Fibroblast of the aortic adventitia (primary cell): ENCODE measurements at places on chromosomes 2 and 18. TPM values are rescaled to one million over a fixed set of nuclear protein-coding genes. Genes with fewer than 3 reads are reported as not detected.

GRCh38 chr2:46697830-46698323 is 217.7 kb downstream of the MCFD2 start:
- no peak for DNase-seq

DNA sequence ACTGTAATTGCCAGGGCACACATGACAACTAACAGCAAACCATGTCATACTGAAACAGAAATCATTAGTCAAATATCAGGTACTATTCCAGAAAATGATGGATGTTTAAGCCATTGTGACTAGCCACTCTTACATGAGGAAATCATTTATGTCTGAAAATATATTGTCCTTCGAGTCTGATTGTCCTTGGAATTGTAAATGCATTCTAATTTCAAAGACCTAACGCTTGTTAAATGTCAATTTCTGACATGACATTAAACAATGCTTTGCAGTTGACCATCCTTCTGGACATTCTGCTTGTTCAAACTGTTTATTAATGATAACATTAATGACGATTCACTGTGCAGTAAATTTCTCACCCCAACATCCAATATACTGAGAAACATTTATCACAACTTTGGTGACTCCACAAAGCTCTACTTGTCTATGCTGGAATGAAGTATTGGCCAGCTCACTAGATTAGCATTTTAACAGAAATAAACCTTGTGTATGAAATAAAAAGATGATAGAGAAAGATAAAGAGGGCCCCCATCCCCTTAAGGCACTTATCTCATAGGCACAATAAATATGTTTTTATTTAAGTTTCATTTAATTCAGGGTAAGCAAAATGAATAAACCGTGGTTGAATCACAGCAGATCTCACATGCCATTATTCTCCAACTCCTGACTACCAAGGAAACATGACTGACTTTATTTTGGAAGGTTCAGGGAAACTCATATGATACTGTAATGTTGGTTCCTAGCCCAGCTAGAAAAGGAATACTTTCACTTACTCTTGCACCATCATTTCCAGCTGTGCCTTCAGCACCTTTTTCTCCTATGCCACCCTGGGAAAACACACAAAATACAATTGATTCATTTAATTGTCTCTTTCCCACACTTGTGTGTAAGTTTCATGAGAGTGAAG is 82.3 kb downstream of the COL3A1 start:
- peak; percentile 67 for DNase-seq

Gene CAPN13
- total RNA-seq: not detected in 2 replicates

Gene ERFE
- total RNA-seq: 2.8 and 3.4 TPM in 2 replicates

DNA sequence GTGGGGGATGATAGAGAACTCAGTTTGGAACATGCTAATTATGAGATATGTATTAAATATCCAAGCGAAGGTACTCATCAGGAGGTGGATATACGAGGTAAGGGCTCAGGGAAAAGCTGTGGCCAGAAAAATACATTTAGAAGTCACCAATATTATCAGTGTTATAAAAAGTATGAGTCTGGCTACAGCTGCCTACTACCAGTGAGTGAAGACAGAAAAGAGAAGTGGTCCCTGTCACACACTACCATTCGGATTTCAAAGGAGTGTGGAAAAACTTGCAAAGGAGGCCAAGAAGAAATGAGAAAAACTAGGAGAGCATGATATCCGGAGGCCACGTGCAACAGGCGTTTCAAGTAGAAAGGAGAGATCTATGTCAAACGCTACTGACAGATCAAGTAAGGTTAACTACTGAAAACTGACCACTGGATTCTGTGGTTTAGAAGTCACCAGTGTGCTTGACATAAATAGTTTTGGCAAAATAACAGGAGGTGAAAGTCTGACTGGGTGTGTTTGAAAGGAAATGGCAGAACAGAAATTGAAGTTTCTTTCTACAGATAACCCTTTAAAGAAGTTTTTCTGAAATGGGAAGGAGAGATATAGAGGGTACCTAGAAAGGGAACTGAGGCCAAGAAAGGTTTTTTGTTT is 118.7 kb upstream of the DNMT3A start:
- DNase-seq: no peak

- no peak for DNase-seq
These were observed 170.8 kb downstream of the FSHR start for GRCh38 chr2:48983551-48983950.

GRCh38 chr18:29653671-29654215 is 1388.8 kb downstream of the DSC3 start:
- peak; percentile 11 for DNase-seq

Gene REG1A
- not detected in 2 replicates for total RNA-seq

DNA sequence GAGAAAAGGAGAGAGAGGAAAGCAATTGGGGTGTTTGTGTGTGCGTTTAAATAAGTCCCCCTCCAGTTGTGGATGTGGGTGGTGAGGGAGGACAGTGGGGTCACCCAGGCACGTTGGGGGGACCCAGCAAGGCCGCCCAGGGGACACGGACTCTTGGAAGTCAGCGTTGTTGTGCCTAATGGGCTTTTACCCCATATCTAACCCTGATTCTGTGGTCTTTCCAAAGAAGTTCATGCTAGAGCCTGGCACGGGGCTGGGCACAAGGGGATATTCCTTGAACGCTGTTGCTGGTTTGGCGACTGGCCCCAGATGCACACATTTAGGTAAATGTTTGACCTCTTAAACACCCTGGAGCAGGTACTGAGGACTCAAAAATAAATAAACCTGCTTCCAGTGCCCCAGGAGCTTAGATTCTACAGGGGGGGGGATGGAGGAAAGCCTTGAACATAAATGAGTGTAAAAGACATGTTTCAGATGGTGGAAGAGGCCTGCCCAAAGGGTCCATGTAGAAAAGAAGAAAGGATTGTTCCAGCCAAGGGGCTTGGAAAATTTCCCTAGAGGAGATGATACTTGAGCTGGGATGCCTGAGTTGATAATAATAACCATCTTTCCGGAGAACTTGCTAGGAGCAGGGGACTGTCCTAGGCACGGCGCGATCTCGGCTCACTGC is 97.7 kb upstream of the SIX3 start:
- DNase-seq: no peak

Gene OTOS
- not detected in 2 replicates for total RNA-seq

GRCh38 chr2:101435001-101435862 is 39.7 kb downstream of the RFX8 start:
- peak; percentile 82 for DNase-seq

Gene IL18RAP
- 0.09 TPM in 1 of 2 replicates, not detected in the other for total RNA-seq

DNA sequence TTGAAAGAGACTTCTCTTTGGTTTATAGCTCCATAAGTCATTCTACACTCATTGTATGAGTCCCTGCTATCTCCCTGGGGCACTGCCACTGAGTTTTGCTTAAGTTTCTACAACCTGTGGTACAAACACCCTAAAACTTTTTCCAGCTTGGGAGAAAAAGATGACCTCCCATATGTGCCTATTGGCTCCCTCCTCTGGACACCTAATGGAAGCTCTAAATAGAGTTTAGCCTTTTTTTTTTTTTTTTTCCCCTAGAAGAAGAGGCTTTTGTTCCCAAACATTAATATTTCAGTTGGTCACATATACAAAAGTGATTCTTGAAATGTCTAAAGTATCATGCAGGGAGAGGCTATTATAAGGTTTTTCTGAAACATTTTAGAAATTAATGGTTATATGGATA is 547.2 kb upstream of the TMEFF2 start:
- no peak for DNase-seq

DNA sequence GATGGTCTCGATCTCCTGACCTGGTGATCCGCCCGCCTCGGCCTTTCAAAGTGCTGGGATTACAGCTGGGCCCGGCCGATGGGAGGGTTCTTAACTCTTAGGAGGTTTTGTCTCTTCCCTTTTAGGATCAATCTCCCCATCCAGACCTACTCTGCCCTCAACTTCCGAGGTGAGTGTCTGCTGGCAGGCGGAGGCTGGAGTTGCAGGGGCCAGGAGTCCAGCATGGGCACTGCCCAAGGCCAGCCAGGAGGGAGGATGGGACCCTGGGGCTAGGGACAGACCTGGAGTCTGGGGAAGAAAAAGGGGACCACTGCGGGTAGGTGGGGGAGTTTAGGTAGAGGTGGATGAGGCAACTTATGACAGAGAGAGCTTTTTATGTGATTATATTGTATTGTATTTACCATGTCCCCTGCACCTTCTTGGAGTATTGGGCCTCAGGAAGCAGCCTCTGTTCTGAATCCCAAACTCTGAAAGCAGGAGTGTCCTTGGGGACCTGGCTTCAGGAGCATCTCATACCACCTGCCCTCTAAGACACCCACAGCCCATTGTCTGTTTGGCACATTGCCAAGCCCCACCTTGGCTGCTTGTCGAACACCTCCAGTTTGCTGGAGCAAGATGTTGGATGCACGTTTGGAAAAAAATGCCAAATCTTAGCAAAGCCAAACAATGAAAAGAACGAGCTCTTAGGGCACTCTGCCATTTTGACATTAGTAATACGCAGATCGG is 5.6 kb downstream of the DES start:
- no peak for DNase-seq

Gene ALLC
- total RNA-seq: not detected in 2 replicates

DNA sequence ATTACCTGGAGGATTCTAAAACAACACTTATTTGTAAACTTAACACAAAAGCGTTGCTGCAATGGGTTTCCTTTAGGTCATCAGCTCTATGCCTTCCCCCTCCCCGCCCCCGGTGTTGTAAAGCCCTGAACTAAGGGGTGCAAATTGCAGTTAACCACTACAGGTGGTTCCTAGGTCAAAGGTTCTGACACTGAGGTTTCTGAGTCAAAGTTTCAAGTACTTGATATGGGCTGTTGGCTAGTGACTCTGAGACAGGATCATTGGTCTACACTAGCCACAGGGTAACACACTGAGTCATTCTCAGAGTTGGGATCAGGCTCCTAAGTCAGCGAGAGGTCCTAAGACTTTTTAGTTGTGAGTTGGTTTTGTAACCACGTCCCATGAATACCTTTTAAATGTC is 15.4 kb downstream of the IL1B start:
- DNase-seq: no peak

DNA sequence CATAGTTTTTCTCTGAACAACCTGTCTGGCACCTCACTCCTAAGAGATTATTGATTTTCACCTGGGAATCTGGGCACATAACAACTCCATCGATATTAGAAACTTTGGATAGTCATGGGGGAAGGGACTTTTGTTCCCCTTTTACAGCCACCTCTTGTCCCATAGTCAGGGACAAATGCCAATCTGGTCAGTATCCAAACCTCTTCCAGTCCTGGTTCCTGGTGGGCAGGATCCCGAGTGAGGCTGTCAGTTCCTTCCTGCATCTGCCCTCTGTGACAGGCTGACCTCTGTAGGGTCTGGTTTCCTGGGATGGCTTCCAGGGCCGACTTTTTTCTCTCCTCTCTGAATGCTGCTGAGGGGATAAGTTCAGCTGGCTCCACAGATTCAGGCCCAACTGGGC is 11.0 kb downstream of the KIF5C start:
- DNase-seq: no peak

GRCh38 chr2:170467568-170468422 is 247.3 kb upstream of the SP5 start:
- peak; percentile 22 for DNase-seq
